ENCODE measurements at places on chromosomes 1 and 21.
A peak's percentile ranks its signal among the peaks of the same experiment; 100 is the strongest.

- no peak for DNase-seq
Measured at GRCh38 chr1:22111620-22112019, 31.3 kb downstream of the WNT4 start.

DNA sequence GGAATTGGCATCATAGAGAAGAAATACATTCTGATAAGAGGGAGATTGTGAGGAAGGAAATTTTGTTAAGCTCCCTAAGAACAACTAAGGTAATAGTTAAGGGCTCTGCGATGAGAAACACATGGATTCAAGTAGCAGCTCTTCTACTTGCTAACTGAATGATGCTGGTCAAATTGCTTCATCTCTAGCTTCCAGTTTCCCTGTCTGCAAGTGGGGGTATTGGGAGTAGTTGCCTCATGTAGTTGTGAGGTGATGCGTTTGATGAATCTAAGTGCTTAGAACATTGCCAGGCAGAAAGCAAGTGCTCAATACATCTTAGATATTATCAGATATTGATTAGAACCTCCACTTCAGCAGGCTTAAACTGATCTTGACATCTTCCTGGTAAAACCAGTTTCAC is 84.8 kb downstream of the CD58 start:
- no peak for DNase-seq

DNA sequence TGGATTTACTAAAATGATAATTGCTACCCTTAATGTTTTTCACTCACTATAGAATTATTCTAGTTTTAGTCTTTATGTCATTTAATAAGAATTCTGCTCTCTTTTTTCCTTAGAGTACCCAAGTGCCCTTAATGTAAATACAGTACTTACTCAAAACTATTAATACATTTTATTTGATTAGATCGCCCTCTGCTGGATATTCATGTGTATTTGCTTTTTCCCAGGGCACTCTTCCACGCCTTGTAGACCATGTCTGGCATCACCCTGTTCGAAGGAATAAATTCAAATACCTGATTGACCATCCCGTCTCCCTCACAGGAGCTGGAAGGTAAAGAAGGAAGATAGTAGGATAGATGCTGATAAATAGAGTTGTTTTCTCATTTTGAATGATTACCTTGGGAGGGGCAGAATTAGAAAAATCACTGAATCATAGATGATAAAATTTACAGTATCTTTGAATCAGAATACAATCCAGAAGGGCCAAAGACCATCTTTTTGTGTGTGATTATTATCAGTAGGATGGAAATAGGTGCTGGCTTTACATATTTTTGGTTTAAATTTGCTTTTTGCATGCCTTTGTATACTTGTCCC is 4.1 kb downstream of the AXDND1 start:
- peak; percentile 53 for DNase-seq

DNA sequence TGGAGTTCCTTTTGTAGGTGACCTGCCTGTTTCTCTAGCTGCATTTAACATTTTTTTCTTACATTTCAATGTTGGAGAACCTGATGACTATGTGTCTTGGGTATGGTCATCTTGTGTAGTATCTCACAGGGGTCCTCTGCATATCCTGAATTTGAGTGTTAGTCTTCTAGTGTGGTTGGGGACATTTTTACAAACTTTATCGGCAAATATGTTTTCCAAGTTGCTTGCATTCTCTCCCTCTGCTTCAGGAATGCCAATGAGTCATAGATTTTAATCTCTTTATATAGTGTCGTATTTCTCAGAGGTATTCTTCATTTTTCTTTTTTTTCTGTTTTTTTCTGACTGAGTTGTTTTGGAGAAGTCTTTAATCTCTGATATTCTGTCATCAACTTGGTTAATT is 684.0 kb downstream of the NCAM2 start:
- no peak for DNase-seq
